ENCODE measurements at places on chromosomes 13 and 19.

- no peak for DNase-seq
Measured at GRCh38 chr13:98994080-98994479, 16.2 kb upstream of the DOCK9 start.

- DNase-seq, result no peak
Measured at GRCh38 chr13:67880916-67881315, 650.8 kb upstream of the PCDH9 start.

DNA sequence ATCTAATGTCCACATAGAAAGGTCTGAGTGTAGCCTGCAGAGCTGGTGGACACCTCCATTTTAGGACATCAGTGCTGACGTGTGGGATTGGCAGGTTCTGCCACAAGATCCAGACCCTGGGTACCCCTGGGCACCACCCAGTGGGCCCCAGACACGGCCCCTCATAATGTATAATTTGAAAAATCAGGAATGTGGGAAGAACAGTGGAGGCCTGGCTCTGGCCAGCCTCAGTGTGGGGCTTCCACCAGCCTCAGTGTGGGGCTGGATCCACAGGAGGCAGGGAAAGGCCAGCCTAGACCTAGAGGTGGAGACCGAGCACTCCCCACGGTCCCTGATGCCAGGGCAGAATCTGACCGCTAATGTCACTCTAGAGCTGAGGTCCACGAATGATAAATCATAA lies 150.7 kb upstream of the SOX1 start:
- no peak for DNase-seq

- no peak for DNase-seq
Measured at GRCh38 chr13:79417741-79418140, 11.7 kb upstream of the RBM26 start.

DNA sequence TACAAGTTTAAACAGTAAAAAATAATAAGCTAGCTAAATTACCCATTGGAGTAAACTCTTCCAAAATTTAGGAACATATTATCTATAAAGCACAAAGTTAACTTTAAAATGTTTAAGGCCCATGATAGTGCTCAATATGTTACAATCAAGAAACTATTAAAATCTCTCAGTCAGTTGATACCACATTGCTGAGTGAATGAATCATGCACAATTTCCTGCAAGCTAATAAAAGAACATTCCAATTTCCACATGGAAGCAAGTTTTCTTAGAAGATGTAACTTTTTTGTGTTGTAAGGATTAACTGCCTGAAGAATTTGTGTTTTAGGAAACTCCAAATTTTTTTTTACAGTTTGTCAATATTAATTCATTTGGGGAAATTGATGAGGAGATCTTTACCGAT lies 666.6 kb downstream of the SLITRK1 start:
- no peak for DNase-seq

GRCh38 chr19:49120325-49120683 lies 960 bp downstream of the PPFIA3 start:
- no peak for DNase-seq

GRCh38 chr13:43331672-43332071 lies 308.3 kb downstream of the DNAJC15 start:
- DNase-seq, result no peak

All from stimulated activated CD4-positive, alpha-beta T cell treated with anti-CD3 and anti-CD28 coated beads, Interleukin-4, amount 100 ng/mL, for 1 hour (primary cell).